ENCODE measurements at places on chromosomes 6 and 20.

GRCh38 chr6:168916576-168917211 lies 337.0 kb downstream of the THBS2 start:
- H3K27me3 ChIP-seq: no peaks in the 10 kb centered on the region
- no peak overlapping the region for H3K27ac ChIP-seq
- H3K36me3 ChIP-seq: no peaks in the 10 kb centered on the region
- DNase-seq: no peak

DNA sequence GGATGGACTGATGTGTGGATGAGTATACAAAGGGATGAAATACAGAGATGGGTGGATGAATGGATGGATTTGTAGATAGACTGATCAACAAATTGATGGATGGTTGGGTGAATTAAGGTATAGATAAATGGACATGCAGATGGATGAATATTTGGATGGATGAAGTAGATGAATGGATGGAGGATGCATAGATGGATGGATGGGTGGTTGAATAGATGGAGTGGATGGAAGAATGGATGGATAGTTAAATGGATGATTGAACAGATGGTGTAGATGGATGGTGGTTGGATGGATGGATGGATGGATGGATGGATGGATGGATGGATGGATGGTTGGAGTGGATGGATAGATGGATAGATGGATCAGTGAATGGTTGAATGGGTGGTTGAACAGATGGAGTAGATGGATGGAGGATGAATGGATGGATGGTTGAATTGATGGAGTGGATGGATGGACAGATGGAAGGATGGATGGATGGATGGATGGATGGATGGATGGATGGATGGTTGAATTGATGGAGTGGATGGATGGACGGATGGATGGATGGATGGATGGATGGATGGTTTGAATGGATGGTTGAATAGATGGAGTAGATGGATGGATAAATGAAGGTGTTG lies 15.0 kb downstream of the SLC2A10 start:
- H3K4me1 ChIP-seq: no peaks in the 10 kb centered on the region
- DNase-seq: no peak
- H3K4me3 ChIP-seq: no peak overlapping the region
- no peaks in the 10 kb centered on the region for H3K36me3 ChIP-seq
- no peak overlapping the region for H3K27ac ChIP-seq

GRCh38 chr6:30154709-30155519 lies 6.1 kb downstream of the TRIM10 start:
- peaks cover 3% of the 10 kb centered on the region for H3K27me3 ChIP-seq
- H3K4me3 ChIP-seq: no peak overlapping the region
- H3K4me1 ChIP-seq: no peaks in the 10 kb centered on the region
- H3K36me3 ChIP-seq: no peaks in the 10 kb centered on the region
- H3K27ac ChIP-seq: no peak overlapping the region

DNA sequence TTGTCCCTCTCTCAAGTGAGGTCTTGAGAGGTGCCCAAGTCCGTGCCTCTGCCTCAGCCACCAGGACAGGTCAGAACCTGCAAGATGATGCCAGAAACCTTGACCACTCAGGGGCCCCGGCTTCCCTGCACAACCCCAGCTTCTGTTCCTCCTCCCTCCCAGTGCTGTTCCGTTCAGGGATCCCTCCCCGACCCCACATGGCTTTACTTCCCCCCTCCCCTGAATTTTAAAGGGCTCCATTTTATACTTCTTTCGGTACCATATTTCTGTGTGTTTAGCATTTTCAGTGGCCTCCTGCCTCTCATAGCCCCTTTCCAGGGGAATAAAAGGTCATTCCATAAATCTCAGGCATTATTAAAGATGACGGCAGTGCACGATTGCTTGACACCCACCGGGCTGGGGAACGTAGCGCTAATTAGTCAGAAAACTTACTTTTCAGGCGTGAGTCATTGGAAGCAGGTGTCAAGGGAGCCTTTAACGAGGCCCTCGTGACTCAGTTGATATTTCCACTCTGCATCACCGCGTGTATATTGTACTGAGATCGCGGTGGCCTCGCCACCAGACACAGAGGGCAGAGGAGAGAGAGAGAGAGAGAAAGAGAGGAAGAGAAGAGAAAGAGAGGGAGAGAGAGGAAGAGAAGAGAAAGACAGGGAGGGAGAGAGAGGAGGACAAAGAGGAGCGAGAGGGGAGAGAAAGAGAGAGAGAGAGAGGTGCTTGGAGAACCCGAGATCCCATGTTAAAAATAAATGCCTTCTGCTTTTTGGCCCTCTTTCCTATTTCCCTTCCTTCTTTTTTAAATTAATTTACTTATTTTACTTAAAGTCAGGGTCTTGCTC lies 21.3 kb downstream of the KCNG1 start:
- no peak overlapping the region for H3K4me3 ChIP-seq
- no peaks in the 10 kb centered on the region for H3K36me3 ChIP-seq
- no peaks in the 10 kb centered on the region for H3K4me1 ChIP-seq
- no peak overlapping the region for H3K27ac ChIP-seq
- DNase-seq: no peak
- H3K27me3 ChIP-seq: peaks cover 4% of the 10 kb centered on the region

DNA sequence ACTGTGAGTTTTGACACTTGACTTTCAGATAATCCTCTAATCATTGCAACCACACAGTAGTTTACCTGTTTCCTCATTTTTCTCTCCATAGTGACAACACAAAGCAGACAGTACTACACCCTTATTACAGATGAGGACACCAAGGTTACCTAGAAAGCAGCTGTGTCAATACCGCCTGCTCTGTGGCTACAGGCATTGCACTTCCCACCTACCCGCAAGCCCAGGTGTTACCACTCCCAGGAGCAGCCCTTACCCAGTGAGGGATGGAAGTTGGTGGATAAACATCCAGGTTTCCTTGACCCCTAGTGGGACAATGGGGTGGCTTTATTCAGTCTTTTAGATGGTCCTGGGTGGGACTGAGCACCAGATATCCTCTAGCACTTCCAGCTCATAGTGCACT lies 503.6 kb downstream of the PTPRT start:
- no peaks in the 10 kb centered on the region for H3K27me3 ChIP-seq
- H3K27ac ChIP-seq: no peak overlapping the region
- no peak overlapping the region for H3K4me3 ChIP-seq
- DNase-seq: no peak

DNA sequence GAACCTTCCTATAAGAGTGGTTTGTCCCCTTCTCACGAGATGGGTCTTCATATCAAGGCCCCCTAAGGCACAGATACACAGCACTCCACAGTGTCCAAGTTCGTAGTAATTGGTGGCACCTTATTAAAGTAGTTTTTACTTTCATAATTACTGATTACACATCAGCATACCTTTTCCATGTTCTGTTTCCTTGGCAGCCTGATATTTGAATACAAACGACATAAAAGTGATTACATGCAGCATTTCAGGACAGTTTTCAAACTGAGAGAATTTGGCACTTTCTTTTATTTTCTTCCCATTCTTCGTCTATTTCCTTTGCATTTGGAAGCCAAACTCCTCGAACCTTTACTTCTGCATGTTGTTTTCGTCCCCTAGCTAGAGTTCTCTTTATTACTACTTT lies 139.7 kb downstream of the MTHFD1L start:
- H3K4me1 ChIP-seq: no peaks in the 10 kb centered on the region
- no peaks in the 10 kb centered on the region for H3K36me3 ChIP-seq
- DNase-seq: no peak

- no peak for DNase-seq
- no peak overlapping the region for H3K27ac ChIP-seq
- no peaks in the 10 kb centered on the region for H3K36me3 ChIP-seq
- no peaks in the 10 kb centered on the region for H3K4me1 ChIP-seq
- peaks cover 21% of the 10 kb centered on the region for H3K27me3 ChIP-seq
Observed at GRCh38 chr6:27230758-27231111, 16.8 kb upstream of the PRSS16 start.

DNA sequence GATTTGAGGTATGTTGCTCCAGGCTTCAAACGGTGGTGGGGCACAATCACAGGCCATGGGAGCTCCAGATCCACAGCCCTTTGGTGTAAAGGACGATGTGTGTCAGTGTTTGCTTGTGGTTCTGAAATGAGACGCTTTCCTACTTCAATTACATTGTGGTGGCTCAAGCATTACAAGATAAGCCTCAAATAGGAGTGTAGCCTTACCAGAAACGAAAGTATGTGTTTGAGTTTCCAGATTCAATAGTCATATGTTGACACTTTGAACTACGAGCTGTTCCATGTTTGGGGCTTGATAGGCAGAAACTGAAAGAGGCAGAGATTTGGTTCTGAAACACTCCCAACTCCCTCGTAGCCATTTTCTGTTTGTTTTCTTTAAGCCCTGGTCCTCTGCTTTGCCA lies 187.1 kb downstream of the MYLK4 start:
- H3K4me3 ChIP-seq: no peak overlapping the region
- no peaks in the 10 kb centered on the region for H3K4me1 ChIP-seq
- no peaks in the 10 kb centered on the region for H3K27me3 ChIP-seq
- H3K36me3 ChIP-seq: no peaks in the 10 kb centered on the region
- no peak for DNase-seq

DNA sequence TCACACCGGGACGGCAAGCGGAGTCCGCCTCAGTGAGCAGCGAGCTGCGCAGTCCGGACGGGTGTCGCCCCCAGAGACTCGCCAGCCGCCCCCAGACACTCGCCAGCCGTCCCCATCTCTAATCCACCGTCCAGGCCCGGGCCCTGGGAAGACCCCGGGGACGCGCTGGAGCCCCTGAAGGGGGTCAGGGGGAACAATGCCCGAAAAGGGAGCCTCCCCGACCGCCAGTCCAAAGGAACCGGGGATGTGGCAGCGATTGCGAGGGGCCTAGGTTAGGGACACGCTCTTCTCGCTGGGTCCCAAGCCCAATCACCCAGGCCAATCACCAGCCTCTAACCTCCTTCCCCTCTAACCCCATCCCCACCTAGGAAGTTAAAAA lies 33.1 kb downstream of the TFAP2A start:
- H3K27ac ChIP-seq: no peak overlapping the region
- no peaks in the 10 kb centered on the region for H3K36me3 ChIP-seq
- no peaks in the 10 kb centered on the region for H3K4me1 ChIP-seq
- no peak for DNase-seq
- peaks cover 52% of the 10 kb centered on the region for H3K27me3 ChIP-seq
- no peak overlapping the region for H3K4me3 ChIP-seq

DNA sequence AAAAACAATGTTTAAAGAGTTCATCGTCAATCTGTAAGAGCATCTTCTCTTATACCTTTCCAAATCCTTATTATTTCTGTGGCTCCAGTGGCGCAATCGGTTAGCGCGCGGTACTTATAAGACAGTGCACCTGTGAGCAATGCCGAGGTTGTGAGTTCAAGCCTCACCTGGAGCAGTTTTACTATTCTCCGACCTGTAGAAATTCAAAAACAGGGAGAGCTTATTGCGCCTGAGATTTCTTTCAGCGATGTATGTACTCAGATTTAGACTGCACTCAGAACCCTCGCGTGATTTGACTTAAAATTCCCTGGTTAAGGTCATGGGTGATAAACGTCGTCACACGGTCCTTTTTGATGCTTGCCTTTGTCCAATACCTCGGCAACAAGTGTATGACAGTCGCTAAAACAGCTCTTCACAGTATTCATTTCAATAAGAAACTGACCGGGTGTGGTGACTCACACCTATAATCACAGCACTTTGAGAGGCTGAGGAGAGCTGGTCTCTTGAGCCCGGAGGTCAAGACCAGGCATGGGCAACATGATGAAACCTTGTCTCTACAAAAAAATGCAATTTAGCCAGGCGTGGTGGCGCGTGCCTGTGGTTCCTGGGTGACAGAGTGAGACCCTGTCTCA lies 11.9 kb downstream of the GPX5 start:
- no peak overlapping the region for H3K27ac ChIP-seq
- no peaks in the 10 kb centered on the region for H3K4me1 ChIP-seq
- no peaks in the 10 kb centered on the region for H3K36me3 ChIP-seq
- no peak overlapping the region for H3K4me3 ChIP-seq
- H3K27me3 ChIP-seq: peaks cover 5% of the 10 kb centered on the region

GRCh38 chr6:44672086-44672485 lies 284.6 kb downstream of the CDC5L start:
- no peaks in the 10 kb centered on the region for H3K27me3 ChIP-seq
- H3K4me1 ChIP-seq: no peaks in the 10 kb centered on the region
- H3K27ac ChIP-seq: no peak overlapping the region
- H3K36me3 ChIP-seq: no peaks in the 10 kb centered on the region

- no peak for DNase-seq
- H3K4me3 ChIP-seq: no peak overlapping the region
- H3K27ac ChIP-seq: no peak overlapping the region
- H3K4me1 ChIP-seq: no peaks in the 10 kb centered on the region
- H3K36me3 ChIP-seq: no peaks in the 10 kb centered on the region
Observed at GRCh38 chr20:32894026-32894483, 35.3 kb downstream of the EFCAB8 start.

GRCh38 chr6:79420054-79420453 lies 117.2 kb downstream of the LCA5 start:
- no peak overlapping the region for H3K27ac ChIP-seq
- H3K4me3 ChIP-seq: no peak overlapping the region
- H3K4me1 ChIP-seq: no peaks in the 10 kb centered on the region

- H3K27ac ChIP-seq: no peak overlapping the region
- no peak overlapping the region for H3K4me3 ChIP-seq
- H3K27me3 ChIP-seq: no peaks in the 10 kb centered on the region
- DNase-seq: no peak
- H3K36me3 ChIP-seq: no peaks in the 10 kb centered on the region
- H3K4me1 ChIP-seq: no peaks in the 10 kb centered on the region
Observed at GRCh38 chr6:115091461-115091860, 748.6 kb upstream of the HS3ST5 start.

DNA sequence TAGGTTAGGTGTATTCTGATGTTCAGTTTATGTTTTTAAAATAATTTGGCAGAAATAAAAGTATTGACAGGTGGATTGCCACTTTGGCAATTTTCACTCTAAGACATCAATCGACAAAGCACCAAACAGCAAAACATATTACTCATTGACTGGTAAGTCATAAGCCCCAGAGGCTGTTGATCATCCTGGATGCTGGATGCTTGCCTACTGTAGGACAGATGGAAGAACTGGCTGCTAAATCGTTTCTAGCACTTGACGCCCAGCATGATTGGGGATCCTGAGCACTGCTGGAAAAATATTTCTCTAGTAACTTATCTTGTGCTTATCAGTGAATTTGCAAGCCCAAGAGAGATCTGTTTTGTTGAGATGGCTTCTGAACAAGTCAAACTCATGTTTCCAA lies 1001.9 kb upstream of the FLRT3 start:
- no peaks in the 10 kb centered on the region for H3K4me1 ChIP-seq
- H3K27ac ChIP-seq: no peak overlapping the region
- H3K36me3 ChIP-seq: no peaks in the 10 kb centered on the region
- H3K4me3 ChIP-seq: no peak overlapping the region
- H3K27me3 ChIP-seq: no peaks in the 10 kb centered on the region

DNA sequence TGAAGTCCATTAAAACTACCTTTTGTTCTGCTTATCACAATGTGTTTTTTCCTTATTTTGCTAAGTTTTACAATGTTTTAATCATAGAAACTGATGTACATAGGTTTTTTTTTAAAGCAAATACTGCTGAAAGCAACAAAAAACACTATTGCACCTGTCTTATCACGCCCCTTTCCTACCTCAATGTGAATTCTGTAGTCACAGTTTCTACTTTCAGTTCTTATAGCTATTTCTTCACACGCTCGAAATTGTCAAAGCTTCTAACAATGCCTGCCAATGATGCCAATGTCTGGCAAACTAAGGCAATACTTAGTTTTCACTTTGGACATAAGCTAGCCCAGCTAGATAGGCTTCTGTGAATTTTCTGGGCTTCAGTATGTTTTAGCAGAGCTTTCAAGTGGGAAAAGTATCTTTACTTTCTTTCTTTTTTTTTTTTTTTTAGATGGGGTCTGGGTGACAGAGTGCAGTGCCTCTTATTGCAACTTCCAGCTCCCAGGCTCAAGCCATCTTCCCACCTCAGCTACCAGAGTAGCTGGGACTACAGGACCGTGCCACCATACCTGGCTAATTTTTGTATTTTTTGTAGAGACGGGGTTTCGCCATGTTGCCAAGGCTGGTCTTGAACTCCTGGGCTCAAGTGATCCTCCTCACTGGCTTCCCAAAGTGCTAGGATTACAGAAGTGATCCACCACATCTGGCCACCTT lies 85.5 kb upstream of the HTR1B start:
- DNase-seq: no peak
- H3K36me3 ChIP-seq: no peaks in the 10 kb centered on the region
- no peak overlapping the region for H3K27ac ChIP-seq
- no peaks in the 10 kb centered on the region for H3K4me1 ChIP-seq
